ENCODE measurements at places on chromosomes 2 and 18.

DNA sequence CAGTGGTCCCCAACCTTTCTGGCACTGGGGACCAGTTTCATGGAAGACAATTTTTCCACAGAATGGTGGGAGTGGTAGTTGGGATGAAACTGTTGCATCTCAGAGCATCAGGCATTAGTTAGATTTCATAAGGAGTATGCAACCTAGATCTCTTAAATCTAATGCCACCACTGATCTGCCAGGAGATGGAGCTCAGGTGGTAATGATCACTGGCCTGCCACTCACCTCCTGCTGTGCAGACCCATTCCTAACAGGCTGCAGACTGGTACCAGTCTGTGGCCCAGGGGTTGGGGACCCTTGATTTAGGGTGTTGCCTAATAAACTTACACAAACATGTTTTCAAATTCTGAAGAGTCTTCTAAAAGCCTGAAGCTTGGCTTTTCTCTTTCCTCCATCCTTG lies 261.3 kb downstream of the CDH19 start:
- DNase-seq = no peak

DNA sequence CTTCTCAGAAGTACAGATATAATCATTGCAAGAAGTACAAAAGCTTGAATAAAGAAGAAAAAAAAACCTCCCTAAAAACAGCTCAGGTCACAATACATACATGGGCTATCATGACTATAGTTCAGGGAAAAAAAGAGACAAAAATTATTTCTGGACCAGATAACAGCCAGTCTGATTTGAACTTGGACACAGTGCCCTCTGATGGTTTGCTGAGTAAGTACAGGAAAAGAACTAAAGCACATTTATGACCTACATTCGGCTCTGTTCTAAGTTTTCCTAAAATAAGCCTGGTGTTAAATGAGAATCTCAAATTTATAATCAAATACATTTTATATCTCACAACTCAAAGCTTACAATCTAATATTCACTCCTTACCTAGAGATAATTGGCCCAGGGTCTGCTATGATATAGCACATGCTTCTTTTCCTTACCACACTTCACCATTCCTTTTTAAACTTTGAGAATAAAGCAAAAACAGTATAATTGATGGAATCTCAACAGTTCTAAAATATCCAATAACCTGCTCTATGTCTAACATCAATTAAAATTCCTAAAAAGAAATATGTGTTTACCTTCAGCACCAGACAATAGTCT lies 81.1 kb downstream of the RAPH1 start:
- DNase-seq = peak; percentile 39

- DNase-seq = no peak
These were observed 34.0 kb upstream of the TMEFF2 start for GRCh38 chr2:192228685-192229084.

- no peak for DNase-seq
These were observed 89.5 kb downstream of the GORASP2 start for GRCh38 chr2:171018522-171018921.

DNA sequence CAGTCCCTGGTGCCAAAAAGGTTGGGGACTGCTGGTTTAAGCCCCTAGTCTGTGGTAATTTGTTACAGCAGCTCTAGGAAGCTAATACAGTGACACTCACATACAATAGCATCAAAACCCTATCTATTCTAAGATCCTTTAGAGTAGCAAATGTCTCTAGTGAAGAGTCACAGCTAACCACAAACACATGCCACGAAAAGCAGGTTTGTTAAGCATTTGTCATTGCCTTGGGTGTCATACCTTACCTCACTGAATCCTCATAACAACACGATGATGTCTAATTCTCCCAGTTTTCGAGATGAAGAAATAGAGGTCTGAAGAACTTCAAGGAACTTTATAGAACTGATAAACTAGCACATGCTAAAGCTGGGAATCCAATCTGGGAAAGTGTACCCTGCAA lies 29.6 kb upstream of the RNF152 start:
- DNase-seq = no peak

DNA sequence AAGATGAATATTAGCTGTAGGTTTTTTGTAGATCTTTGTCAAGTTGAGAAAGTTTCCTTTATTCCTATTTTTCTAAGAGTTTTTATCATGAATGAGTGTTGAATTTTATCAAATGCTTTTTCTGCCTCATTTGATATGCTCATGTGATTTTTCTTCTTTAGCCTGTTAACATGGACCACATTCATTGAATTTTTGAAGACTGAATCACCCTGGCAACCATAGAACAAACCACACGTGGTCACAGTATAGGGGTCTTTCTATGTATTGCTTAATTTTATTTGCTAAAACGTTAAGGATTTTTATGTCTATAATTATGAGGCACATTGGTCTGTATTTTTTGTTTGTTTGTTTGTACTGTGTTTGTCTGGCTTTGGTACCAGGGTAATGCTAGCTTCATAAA lies 201.7 kb upstream of the CWC22 start:
- peak; percentile 11 for DNase-seq

- no peak for DNase-seq
These were observed 107.6 kb downstream of the AP1S3 start for GRCh38 chr2:223729781-223730180.

DNA sequence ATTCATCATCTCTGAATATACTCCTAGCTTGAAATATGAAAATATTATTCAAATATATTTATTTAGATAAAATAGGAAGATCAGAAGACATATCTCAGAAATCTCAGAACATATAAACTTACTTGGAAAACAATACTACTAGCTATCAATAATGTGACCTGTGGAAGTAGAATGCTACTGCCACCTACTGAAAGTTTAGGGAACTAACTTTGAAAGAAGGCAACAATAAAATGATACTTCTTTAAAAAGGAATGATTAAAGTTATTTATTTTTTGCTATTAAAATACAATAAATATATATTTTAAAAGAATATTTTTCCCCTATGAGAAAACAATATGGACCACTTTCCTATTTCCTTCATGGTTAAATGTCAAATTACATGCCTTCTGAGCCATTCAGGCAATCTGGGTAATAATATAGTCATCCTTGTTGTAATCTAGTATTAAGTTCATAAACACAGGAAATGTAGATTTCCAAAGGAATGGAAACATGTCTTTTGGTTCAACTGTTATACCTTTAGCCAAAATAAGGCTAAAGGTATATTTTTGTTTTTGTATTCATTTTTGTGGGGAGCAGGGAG lies 26.0 kb downstream of the ACADL start:
- peak; percentile 5 for DNase-seq

DNA sequence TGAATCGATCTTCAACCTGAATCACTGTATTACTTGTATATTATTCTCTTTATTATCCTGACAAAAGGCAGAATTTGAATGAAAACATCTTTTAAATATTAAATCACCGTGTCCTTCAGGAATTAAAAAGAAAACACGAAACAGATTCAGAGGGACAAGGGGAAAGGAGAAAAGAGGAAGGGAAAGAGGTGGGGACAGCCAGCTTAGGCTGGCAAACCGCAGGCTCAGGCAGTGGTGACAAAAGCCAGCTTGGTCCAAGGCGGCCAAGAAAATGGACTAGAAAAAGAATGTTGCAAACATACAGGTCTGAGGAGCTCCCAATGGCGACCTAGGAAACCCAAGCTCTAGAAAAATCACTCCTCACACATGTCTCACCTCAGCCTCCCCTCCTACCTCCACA lies 6.8 kb downstream of the B4GALT6 start:
- DNase-seq = no peak

DNA sequence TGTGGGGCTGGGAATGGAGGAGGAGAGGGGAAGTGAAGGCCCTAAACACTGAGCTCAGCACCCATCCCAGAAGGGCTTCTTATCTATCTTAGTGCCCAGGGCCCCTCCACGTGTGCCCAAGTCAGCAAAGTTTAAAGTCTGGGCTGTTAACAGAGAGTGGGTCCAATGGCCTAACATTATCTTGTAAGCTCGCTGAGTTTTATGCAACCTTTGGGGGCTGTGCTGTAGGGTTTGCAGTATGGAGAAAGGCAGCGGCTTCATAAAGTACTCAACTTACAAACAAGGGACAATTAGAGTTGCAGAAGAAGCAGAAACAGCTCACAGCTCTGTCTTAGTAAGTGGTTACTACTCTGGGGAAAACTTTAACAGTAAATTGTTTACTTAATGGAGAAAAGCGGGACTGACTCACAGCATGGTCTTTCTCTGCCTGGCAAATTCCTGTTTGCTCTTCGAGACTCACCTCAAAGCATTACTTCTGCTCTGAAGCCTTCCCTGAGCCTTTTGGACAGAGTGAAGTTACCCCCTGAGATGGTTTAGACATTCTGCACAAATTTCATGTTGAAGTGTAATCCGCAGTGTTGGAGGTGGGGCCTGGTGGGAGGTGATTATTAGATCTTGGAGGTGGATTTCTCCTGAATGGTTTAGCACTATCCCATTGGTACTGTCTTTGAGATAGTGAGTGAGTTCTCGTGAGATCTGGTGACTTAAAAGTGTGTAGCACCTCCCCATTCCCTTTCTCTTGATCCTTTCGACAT lies 9.0 kb downstream of the ENOSF1 start:
- peak; percentile 53 for DNase-seq

GRCh38 chr2:83595926-83596325 lies 863.2 kb downstream of the SUCLG1 start:
- DNase-seq = no peak

GRCh38 chr2:107740300-107740699 lies 86.4 kb upstream of the RGPD4 start:
- DNase-seq = no peak

GRCh38 chr2:105261061-105261460 lies 19.5 kb downstream of the GPR45 start:
- DNase-seq = peak; percentile 93

GRCh38 chr18:55236150-55236931 lies 277.1 kb upstream of the CCDC68 start:
- no peak for DNase-seq

GRCh38 chr2:19652811-19653210 lies 249.0 kb downstream of the TTC32 start:
- no peak for DNase-seq

DNA sequence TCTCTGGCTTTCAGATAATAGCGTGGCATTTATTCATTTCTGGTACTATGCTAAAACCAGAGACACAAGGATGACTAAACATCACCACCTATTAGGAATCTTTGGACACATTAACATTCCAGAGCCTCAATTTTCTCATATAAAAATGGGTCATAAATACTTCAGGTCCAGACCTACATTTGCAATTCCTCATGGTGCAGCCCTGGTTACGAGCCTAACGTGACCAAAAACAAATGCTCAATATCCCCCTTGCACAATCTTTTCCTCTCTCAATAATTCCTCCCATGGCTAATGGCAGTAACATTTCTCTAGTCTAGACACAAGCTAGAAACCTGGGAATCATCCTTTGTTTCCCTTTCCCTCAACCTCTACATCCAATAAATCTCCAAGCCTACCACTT lies 112.8 kb upstream of the NABP1 start:
- no peak for DNase-seq

GRCh38 chr18:61545281-61546245 lies 212.3 kb downstream of the CDH20 start:
- DNase-seq = no peak

Data from Daoy (cell line).